ENCODE measurements at places on chromosomes 4 and X.

DNA sequence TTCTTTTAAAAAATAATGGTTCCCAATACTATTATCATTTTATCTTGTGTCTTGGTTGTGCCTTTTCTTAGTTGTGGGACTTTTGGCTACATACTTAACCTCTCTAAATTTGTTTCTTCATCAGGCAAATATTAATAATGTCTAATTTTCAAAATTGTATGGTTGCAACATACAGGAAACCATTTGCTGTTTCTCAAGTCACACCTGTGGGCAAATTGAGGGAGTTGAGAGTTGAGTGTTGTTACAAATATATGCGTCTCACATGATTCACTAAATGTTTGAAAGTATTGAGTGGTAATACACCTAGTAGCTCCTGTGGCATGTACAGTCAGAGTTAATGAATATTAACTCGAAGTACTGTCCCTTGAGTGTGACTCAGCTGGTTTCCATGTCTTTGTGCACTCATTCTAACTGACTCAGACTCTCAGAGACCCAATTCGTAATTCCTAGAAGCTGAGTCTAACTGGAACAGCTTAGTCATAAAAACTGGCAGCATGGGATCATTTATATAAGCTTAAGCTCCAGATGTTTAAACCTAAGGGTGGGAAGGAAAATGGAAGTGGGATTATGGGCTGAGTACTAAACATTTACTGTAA is 802.4 kb downstream of the TRIML1 start:
- DNase-seq = no peak

DNA sequence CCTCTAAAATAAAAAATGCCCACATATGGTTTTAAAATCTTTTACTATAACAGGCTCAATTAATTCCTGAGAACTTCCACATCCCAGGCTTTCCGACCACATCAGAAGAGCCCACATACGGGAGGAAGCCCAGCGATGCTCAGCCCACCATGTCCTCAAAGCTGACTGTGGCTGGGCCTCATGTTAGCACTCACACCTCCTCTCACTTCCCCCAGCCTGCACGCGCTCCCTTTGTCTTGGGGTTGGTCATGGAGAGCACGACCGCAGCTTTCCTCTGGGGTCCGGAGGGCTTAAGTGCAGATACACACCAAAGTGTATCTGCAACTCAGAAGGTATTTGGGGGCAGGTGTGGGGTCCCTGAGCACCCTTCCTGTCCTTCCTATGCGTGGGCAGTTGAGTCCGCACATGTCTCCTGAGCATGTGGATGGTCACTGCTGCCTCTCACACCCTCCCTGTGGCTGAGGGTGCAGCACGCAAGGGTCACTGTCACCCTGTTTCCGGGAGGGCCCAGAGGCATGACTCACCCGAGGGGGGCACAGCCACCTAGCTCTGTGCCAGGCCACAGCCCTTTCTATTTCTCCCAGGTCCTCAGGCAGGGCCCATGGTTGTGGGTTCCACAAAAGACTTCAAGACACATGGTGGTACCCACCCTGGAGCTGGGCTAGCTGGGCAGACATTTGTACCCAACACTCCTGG is 21.2 kb downstream of the WDR1 start:
- no peak for DNase-seq

GRCh38 chr4:54063229-54063628 is 1.2 kb downstream of the CHIC2 start:
- DNase-seq = no peak

DNA sequence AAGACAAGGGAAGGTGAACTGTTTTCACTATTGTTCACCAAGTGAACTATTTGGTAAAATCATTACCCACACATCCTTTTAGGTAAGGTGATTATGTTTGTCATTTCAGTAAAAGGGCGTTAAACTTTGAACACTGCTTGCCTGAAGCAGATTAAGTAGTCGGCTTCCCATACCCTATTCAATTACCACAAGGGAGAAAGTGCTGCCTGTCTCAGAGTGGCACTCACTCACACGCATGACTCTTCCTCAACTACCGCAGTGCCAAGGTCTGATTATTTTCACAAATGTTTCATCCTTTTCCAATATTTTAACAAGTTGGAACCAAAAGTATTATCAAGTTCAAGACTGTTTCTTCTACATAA is 11.0 kb downstream of the VEGFC start:
- no peak for DNase-seq

GRCh38 chr4:122688529-122689140 is 43.9 kb upstream of the BBS12 start:
- DNase-seq = no peak

DNA sequence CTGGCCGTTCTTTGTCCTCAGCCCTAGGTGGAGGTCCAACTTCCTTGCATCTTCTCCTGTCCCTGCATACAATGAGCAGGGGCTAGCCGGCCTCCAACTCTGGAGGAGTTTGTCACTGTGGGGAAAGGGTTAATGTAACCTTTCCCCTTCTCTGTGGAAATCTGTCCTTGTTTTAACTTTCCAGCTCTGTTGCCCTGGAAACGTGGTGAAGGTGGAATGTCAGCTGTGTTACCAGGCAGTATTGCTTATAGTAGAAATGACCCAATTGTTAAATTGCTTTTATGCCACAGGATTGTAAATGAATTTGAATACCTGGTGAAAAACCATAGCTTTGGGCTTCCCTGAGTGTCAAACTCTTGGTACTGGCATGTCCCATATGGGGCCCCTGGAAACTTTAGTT is 131.6 kb upstream of the SCML1 start:
- DNase-seq = no peak

DNA sequence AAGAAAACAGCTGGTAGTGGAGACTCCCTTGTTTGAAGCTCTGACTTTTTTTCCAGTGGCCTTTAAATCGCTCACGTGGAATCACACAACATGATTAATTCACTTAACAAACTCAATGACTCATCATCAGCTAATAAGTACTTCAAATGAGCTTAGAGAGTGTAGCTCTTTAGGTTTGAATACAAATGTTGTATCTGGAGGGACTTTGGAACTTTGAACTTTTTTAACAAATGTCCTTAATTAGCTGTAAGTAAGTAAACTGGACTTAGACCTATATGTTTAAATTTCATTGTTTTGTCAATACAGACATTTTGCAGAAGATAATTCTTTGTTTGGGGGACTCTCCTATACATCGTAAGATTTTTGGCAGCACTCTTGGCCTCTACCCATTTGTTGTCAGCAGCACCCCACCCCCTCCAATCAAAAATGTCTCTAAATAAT is 581.1 kb downstream of the SPRY1 start:
- DNase-seq = no peak

GRCh38 chr4:121656269-121656641 is 40.5 kb downstream of the ANXA5 start:
- peak; percentile 15 for DNase-seq

GRCh38 chr4:6574747-6575502 is at the start of gene MAN2B2:
TSS of gene MAN2B2 (plus strand) at chr4:6575189. CDS start at chr4:6575211, 22 bp downstream.
- DNase-seq = peak; percentile 68

DNA sequence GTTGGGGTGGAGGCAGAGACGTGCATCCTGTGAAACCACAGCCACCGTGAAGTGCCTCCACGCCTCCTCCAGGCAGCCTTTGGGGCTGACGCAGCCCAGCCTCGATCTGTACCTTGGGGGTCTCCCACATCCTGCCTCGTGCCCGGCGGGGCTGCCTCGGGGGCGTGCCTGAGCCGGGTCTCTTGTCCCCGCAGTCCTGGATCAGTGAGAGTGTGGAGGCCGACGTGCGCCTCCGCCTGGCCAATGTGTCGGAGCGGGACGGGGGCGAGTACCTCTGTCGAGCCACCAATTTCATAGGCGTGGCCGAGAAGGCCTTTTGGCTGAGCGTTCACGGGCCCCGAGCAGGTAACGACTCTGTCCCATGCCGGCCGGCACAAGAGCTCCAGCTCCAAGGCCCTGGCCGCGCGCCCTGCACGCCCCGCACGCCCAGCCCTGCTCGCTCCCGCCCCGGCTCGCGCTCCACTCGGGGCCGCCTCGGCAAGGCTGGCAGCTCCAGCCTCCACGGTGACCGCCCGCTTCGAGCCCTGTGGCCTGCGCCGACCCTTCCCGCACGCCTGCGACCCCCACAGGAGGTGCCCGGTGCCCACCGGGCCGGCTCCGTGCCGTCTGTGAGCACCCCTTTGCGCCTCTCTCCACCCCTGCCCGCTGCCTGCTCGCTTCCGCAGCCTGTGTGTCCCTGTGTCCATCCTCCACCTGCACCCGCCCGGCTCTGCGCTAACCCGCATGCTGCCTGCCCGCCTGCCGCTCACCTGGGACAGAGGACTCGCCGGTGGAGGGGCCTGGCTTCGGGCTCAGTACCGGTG is 9.8 kb downstream of the FGFR3 start:
- DNase-seq = no peak

- DNase-seq = no peak
Observed at GRCh38 chr4:7647186-7647585, 212.5 kb upstream of the PSAPL1 start.

DNA sequence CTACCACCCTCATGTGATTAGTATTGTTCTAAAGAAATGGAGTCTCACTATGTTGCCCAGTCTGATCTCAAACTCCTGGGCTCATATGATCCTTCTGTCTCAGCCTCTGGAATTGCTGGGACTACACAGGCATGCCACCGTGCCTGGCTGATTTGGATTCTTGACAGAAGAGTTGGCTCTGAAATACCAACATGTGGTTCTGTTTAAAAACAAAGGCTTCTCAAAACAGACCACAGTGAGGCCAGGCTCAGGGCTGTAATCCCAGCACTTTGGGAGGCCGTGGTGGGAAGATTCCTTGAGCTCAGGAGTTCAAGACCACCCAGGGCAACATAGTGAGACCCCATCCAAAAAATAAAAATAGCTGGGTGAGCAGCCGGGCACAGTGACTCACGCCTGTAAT is 126.7 kb downstream of the DHRSX start:
- no peak for DNase-seq

DNA sequence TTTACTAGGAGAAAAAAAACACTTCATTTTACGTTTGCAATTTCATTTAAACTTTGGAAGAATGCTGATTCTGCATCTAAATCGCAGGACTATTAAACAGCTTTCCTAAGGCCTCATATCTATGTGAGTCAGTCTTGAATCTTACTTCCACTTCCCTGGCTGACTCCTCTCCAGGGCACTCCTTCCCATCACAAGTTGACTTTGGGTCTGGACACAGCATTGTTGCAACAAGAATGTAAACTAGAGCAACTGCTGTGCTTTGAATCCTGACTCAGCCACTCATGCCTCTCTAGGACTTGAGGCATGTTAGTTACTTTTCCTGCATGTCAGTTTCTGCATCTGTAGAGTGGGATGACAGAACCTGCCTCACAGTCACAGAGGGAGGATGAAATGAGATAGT is 413.8 kb downstream of the FAT4 start:
- DNase-seq = no peak

DNA sequence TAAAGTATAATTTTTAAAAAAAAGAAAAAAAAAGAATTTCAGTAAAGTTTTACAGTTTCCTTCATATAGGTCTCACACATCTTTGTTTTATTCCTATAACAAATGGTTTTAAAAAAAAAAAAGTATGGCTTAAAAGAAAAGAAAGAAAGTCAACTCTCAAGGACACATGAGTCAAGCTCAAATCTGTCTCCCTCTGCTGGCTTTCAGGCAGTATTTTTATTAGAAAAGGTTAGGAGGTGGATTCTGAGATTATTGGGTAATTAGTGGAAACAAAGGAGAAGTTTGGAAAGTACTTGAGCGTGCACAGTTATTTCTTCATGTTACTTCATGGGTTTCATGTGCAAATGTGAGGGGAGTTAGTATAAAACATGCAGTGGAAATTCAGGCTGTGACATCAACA is 36.6 kb upstream of the BTC start:
- no peak for DNase-seq

DNA sequence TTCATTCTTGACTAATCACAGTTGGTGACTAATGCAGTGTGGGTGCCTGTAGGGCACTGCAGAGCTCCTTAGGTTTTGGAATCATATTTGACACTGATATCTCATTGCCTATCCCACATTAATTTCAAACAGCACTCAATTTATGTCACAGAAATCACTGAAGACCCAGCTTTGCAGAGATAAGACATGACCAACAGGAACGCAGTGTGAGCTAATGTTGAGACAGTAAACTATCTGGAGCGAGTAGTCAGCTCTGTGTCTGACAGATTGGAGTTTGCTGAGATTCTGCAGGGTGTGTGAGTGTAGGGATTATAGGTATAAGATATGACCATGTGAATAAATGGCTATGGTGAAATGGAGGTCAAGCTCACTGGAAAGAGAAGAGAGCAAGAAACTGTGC is 1586.1 kb upstream of the AGA start:
- no peak for DNase-seq

DNA sequence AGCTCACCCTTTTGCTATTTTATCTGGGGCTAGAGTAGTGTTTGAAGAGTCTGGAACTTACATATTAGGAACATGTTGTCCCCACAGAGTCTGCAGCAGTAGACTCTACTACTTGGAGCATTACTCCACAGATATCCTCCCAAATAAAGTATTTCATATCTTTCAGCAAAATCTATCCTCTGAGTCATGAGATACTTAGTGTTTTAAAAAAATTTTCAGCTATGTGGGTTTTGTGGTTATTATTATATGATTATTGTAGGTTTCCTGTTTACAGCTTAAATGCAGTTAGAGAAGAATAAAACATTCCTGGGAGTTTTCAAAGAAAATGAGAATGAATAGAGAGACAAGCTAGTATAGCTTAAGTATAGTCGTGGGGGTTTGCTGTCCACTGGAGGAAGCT is 30.9 kb downstream of the PAGE2 start:
- no peak for DNase-seq

DNA sequence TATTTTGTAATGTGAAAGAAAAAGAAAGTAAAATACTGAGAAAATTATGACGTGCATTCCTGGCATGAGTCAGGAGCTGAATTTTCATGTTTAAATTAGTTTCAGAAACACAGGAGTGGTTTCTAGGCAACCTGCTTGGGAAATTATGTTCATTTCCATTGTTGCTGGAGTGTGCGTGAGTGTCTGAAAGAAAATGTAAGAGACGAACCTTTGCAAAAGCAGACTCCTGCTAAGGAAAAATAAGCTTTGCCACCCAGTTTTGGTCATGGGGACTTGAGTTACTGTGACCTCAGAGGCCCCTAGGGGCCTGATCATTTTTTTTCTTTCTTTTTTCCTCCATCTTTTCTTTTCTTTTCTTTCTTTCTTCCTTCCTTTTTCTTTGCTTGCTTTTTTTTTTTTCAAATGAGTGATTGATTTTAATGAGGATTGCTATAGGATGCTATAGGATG is 18.8 kb upstream of the CHRNA9 start:
- DNase-seq = no peak

- no peak for DNase-seq
Observed at GRCh38 chrX:103776546-103776945, at the start of gene PLP1. TSS of gene PLP1 (plus strand) at chrX:103776840. CDS start at chrX:103776996, 156 bp downstream.

DNA sequence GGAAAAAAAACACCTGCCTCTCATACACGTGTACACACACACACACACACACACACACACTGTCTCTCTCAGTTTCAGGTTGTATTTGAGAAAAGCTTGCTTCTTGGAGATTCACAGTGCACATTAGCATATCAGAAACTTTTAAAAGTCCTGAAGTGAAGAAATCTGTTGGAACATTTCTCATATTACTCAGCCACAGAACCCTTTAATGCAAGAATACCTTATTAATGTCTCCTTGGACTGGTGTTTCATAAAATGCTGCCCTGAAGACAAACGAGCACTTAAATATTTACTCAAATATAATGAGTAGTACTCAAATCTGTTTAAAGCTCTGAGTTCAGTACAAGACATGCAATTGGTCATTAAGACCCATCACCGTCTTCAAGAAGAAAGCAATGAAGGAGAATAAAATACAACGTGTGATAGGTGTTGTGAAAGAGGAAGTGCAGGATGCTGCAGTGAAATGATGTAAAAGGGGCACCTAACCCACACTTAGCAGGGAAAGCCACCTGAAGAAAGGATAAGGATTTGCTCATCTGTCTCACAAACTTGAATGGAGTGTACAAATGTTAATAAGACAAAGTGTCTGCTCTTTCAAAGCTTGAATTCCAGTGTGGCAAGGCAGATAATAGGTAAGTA is 57.0 kb downstream of the DCLK2 start:
- no peak for DNase-seq

Data from NCI-H1092 (cell line).